ENCODE measurements at places on chromosomes 11 and 22.
A peak's percentile ranks its signal among the peaks of the same experiment; 100 is the strongest.

- no peak for DNase-seq
These were observed 53.9 kb upstream of the HEPHL1 start for GRCh38 chr11:93967258-93967657.

- no peak for DNase-seq
These were observed 121.9 kb downstream of the FBXO7 start for GRCh38 chr22:32596471-32596870.

DNA sequence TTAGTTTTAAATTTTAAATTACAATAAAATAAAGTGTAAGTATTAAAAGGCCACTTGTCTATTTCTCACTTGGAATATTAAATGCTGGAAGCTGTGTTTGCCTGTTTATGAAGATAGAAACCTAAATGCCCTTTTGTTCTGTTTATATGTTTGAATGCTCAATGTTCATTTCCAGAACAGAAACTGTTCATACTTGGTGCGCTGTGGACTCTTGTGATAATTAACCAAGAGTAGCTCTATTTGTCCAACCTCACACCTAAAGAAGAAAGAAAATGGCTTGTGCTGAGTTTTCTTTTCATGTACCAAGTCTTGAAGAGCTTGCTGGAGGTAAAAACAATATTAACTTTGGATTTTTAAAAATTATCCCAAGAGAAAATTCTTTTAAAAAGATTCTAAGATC, 5.7 kb downstream of the C11orf54 start:
- DNase-seq = no peak

DNA sequence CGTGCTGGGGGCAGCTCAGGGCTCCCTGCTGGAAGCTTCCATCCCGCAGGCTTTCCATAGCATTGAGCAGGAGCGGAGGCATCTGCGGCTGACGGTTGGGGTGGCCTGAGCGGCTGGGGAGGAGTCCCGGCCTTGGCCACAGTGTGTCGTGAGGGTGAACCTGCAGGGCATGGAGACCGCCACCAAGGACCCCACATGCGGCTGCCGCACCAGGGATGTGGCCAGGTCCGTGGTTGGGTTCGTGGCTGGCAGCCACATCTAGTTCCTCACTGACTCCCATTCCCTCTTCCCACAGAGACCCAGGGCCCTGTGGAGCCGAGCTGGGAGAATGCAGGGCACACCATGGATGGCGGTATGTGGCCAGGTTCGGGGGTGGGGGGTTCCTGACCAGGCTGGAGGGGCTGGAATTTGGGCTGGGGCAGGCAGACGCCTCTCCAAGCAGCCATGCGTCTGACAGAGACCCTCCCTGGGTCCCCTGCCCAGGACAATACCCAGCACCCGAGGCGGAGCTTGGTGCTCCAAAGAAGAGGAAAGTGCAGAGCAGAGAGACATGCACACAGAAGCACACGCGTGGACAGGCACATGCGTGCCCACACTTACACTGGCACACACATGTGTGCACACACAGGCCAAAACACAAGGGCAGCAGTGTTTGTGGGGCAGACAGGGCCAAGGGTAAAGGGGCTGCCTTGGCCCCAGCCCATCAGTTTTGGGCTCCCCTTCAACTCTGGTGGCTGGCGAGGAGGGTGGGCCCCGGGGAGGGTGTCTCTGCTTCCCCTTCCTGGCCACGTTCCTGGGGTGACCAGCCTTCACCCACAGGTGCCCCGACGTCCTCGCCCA, 2.7 kb downstream of the MUC5B start:
- DNase-seq = peak; percentile 17

DNA sequence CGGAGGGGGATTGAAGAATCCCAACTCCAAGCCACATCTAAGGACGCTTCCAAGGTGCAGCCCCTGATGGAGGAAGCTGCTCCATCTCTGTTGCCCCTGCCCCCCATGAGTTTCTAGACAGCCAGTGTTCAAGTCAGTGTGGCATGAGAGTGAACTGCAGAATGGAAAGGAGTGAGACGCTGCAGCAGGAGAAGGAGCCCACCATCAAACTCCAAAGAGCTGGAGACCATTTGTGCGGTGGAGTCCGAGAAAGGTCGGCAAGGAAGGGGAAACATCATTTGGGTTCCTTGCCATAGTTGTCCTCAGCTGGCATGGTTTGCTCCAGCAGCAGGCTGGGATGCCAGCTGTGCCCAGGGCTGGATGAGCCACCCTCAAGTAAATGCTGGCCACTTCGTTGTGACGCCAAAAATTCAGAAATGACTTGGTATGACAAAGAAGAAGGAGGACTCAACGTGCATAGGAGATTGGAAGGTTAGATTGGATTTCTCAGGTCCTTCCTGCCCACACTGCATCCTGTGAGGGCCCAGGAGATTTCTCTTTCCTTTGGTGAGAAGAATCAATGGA, 16.4 kb downstream of the APOL2 start:
- DNase-seq = no peak

DNA sequence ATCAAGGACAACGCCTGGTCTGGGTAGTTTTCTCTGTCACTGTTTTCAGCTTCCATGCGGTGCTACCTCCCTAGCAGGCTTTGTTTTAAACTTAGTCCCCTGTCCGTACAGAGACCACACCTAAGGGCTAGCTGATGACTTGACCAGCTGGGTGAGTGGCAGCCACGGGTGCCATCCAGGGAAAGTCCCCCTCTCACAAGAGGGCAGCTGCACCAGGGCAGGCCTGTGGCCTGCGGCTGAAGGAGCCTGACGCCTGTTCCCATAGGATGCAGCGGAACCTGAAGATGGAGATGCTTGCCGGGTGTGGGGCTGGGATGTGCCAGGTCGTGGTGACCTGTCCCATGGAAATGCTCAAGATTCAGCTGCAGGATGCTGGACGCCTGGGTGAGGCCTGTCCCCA, 19.9 kb downstream of the SLC25A18 start:
- DNase-seq = no peak

DNA sequence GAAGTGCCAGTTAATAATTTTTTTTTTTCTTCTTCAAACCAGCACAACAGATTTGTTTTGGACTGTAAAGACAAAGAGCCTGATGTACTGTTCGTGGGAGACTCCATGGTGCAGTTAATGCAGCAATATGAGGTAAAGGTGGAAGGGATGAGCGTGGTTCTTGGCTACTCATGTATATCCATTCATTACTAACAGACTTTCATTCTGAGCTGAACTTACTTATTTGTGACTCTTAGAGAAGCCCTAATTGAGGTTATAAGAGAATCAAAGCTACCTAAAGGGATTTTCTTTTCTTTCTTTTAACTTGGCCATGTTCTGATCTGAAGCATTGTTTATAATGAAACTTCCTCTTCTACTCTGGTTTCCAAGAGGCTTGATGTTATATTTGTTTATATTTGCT, 15.8 kb downstream of the PAFAH1B2 start:
- DNase-seq = no peak

GRCh38 chr11:56841210-56841810, 92.8 kb upstream of the OR9G4 start:
- DNase-seq = peak; percentile 46

GRCh38 chr11:120186774-120187591, 23.8 kb upstream of the OAF start:
- peak; percentile 88 for DNase-seq

All from right hindlimb (tissue), 1 donor.